ENCODE measurements at places on chromosomes 13 and 19. TPM values are rescaled to one million over a fixed set of nuclear protein-coding genes. Genes with fewer than 3 reads are reported as not detected.
A peak's percentile ranks its signal among the peaks of the same experiment; 100 is the strongest.

The ARL11 gene
- total RNA-seq = 0.48 TPM

The PNMA8B gene
- 2.3 TPM for total RNA-seq

- H3K4me1 ChIP-seq = no peaks in the 10 kb centered on the region
- H3K27me3 ChIP-seq = no peaks in the 10 kb centered on the region
- no peaks in the 10 kb centered on the region for H3K36me3 ChIP-seq
- no peak for DNase-seq
- no peak overlapping the region for H3K27ac ChIP-seq
These were observed 66.5 kb upstream of the ANKRD10 start for GRCh38 chr13:110981379-110981778.

GRCh38 chr19:41537789-41538188 lies 38.2 kb upstream of the CEACAM21 start:
- no peaks in the 10 kb centered on the region for H3K36me3 ChIP-seq
- peaks cover 11% of the 10 kb centered on the region for H3K4me1 ChIP-seq
- H3K4me3 ChIP-seq = no peak overlapping the region
- DNase-seq = no peak

DNA sequence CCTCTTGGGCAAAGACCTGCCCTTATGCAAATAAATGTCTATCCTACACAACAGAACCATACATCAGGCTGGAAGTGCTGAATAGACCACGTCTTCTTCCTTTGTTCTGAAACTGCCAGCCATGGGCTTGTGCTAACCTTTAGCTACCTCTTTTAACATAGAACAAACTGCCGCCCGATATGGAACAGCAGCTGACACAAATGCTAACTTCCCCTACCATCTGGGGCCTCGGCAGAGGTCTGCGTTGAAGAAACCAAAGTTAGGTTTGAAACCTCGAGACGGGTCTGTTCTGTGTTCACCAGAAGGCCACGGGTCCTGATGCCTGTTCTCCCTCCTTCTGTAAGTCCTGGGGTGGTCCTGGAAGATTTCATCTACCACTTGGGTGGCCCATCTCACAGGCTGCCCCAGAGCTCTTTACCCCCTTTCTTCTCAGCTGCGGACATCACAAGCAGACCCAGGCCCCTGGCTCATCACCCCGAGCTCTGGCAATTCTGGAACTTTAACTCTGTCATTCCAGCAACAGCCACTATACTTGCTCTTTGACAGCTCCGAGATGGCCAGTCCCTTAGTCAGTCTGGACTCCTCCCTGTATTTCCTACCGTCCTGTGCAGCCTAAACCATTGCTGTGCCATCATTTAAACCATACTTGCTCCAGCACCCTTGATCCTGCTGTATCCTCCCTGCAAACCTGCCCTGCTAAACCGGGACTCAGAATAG lies 146.7 kb downstream of the USP12 start:
- no peak overlapping the region for H3K27ac ChIP-seq
- no peaks in the 10 kb centered on the region for H3K4me1 ChIP-seq
- no peak overlapping the region for H3K4me3 ChIP-seq
- no peak for DNase-seq
- H3K27me3 ChIP-seq = no peaks in the 10 kb centered on the region

DNA sequence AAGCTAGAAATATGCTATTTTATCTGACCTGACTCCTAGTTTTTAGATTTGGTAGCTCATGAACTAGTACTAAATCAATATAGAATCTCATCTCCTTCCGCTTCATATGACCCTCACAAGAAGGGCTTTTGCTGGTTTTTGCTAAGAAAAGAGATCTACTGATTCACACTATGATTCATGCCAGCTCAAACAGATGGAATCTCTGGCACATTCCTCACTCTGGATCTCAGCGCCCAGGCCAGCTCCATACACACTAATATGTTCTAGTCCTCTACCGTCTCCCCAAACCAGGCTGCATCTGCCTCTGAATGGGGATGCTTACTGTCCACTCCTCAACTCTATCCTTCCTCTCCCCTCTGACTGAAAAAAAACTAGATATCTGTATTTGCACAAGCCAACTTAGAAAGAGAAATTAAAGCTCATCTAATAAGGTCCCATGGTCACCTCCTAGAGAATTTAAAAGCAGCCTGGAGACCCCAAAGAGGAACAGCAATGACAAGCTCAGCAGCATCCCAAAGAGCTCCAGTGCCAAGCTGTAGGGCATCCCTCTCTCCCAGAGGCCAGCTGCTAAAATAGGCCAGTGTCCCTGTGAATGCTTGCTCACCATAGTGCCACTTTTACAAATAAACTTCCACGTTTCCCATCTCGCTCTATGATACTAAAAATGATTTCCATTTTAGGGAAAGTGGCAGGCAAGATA lies 74.9 kb downstream of the LHFPL6 start:
- H3K4me1 ChIP-seq = no peaks in the 10 kb centered on the region
- H3K27me3 ChIP-seq = no peaks in the 10 kb centered on the region
- H3K36me3 ChIP-seq = no peaks in the 10 kb centered on the region
- no peak overlapping the region for H3K27ac ChIP-seq
- no peak for DNase-seq

GRCh38 chr13:90084684-90085290 lies 1262.7 kb upstream of the MIR17HG start:
- H3K4me3 ChIP-seq = no peak overlapping the region
- H3K27ac ChIP-seq = no peak overlapping the region
- H3K27me3 ChIP-seq = no peaks in the 10 kb centered on the region
- no peaks in the 10 kb centered on the region for H3K4me1 ChIP-seq
- no peaks in the 10 kb centered on the region for H3K36me3 ChIP-seq

- H3K4me1 ChIP-seq = no peaks in the 10 kb centered on the region
- H3K27me3 ChIP-seq = no peaks in the 10 kb centered on the region
- H3K27ac ChIP-seq = no peak overlapping the region
- H3K36me3 ChIP-seq = no peaks in the 10 kb centered on the region
- H3K4me3 ChIP-seq = no peak overlapping the region
These were observed 827 bp downstream of the CKM start for GRCh38 chr19:45321848-45322247.

GRCh38 chr13:110653271-110653670 lies 37.9 kb downstream of the NAXD start:
- H3K4me3 ChIP-seq = no peak overlapping the region
- DNase-seq = no peak
- peaks cover 5% of the 10 kb centered on the region for H3K36me3 ChIP-seq
- no peaks in the 10 kb centered on the region for H3K27me3 ChIP-seq
- no peak overlapping the region for H3K27ac ChIP-seq

DNA sequence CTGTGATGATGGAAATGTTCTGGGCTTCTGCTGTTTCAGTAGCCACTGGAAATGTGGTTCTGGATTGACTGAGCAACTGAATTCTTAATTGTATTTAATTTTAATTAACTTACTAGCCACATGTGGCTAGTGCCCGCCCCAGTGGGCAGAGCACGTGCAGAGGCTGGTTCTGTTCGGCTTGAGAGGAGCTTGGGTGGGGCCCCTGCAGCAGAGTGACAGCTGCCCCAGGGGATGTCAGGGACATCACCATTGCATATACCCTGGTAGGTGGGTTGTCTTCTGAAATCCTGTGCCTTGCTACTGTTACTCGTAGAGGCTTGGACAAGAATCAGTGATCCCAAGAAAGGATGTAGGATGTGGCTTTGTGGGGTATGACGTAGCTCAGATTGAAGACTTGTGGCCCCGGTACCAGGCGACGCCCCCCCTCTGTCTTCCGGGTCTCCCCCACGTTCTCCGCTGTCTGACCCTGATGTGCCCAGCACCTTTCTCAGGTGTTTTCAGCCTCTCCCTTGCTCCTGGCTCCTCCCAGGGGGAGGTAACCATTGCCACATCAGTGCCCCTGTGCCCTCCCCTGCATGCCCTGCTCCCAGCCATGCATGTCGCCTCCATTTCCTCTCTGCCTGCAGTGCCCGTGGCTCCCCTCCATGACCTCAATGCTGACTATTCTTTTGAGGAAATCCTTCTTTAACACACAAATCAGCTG lies 102.6 kb upstream of the RNF113B start:
- no peak overlapping the region for H3K27ac ChIP-seq
- no peaks in the 10 kb centered on the region for H3K4me1 ChIP-seq
- no peaks in the 10 kb centered on the region for H3K27me3 ChIP-seq
- no peak overlapping the region for H3K4me3 ChIP-seq
- H3K36me3 ChIP-seq = no peaks in the 10 kb centered on the region
- peak; percentile 10 for DNase-seq

DNA sequence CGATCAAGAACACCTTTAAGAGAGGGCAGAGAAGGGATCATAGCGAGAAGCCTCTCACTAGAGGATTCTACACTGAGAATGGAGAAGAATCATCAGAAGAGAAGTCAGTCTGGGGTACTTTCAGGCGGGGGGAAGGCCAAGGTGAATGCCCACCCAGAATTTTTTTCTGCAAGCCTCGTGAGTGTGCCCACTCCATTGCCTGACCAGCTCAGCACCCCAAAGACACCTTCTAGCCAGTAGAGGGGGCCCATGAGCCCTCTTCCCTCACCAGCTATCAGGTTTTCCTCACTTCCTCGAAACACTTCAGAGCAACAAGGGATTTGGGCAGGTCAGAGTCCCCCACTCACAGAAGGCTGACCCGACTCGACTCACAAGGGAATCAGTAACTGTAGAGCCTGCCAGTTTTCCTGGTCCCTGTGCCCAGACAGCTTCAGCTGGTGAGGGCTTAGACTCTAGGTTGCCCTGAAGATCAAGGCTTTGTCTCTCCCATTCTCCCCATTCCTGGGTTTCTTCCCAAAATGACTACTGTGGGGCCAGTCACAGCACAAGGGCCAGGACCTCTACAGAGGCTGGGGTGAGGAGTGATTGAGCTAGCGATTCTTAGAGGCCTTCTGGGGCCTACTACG lies 18.4 kb downstream of the NLRP13 start:
- no peaks in the 10 kb centered on the region for H3K4me1 ChIP-seq
- H3K36me3 ChIP-seq = no peaks in the 10 kb centered on the region
- no peak overlapping the region for H3K27ac ChIP-seq
- H3K27me3 ChIP-seq = no peaks in the 10 kb centered on the region
- no peak overlapping the region for H3K4me3 ChIP-seq
- no peak for DNase-seq

GRCh38 chr13:76929320-76929719 lies 19.0 kb upstream of the ACOD1 start:
- DNase-seq = no peak
- no peaks in the 10 kb centered on the region for H3K27me3 ChIP-seq
- H3K4me1 ChIP-seq = no peaks in the 10 kb centered on the region

- no peak overlapping the region for H3K27ac ChIP-seq
- H3K36me3 ChIP-seq = no peaks in the 10 kb centered on the region
- no peak overlapping the region for H3K4me3 ChIP-seq
- no peaks in the 10 kb centered on the region for H3K4me1 ChIP-seq
- no peaks in the 10 kb centered on the region for H3K27me3 ChIP-seq
- no peak for DNase-seq
These were observed 37.1 kb downstream of the ZNF146 start for GRCh38 chr19:36252047-36252446.
